ENCODE measurements at places on chromosomes 16 and 17.
A peak's percentile ranks its signal among the peaks of the same experiment; 100 is the strongest.

GRCh38 chr16:30609002-30609925, 925 bp downstream of the ZNF689 start:
- peak; percentile 78 for DNase-seq

GRCh38 chr16:11001611-11002010, 57.2 kb downstream of the CLEC16A start:
- DNase-seq, result no peak

- no peak for DNase-seq
Observed at GRCh38 chr17:34171245-34171818, 83.8 kb upstream of the CCL2 start.

DNA sequence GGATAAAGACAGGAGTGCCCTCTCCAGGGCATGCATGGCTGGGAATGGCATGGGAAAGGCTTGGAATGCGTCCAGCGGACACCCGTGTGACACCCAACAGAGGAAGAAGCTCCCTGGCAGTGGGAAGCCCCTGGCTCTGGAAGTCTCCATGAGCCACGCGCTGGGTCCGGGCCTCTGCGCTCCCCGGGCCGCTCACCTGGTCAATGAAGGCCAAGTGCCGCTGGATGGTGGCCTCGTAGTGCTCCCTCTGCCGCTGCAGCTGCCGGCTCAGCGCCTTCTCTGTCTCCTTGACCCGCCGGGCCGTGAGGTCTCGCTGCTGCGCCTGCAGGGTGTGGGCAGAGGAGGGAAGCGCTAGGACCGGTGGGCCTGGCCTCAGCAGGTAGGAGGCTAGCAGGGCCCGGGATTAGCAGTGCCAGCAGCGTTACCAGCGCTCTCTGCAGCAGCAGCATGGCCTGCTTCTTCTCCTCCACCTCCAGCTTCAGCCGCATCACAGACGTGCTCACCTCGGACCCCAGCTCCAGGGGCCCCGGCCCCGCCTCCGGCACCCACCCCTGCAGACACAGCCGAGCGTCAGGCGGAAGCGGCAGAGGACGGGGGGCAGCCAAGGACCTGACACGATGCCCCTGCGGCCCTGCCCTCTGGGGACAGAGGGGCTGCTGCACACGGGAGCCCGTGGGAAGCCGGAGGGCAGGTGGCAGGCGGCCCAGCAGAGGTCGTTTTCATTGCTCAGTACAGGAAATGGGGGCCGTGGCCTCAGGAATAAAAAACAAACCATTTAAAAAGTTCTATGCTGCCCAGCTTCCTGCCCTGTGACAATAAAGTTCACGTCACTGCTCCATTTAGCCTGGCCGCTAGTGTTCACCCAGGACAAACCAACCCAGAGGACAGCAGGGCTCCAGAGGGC, 26.0 kb downstream of the CEP131 start:
- DNase-seq, result no peak

DNA sequence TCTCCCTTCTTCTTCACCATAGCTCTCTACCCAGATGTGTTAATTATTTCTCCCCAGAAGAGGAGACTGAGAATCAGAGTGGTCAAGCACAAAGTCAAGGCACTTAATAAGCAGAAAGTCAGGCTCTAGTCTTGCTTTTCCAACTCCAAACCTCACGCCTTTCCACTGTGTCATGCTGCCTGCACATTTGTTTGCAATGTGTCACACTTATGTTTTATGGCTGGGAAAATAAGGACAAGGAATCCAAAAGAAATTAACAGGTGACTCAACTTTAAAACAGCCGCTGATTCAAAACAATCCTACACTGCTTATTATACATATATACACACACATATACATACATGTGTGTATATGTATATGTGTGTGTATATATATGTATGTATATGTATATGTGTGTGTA, 255.7 kb upstream of the DYNLRB2 start:
- DNase-seq, result no peak

GRCh38 chr16:86231996-86232350, 278.4 kb upstream of the FOXF1 start:
- DNase-seq, result no peak

GRCh38 chr17:73282629-73283028, 20.9 kb upstream of the CPSF4L start:
- no peak for DNase-seq

GRCh38 chr17:44213403-44214229, 5.9 kb downstream of the UBTF start:
- DNase-seq, result no peak

- DNase-seq, result no peak
Observed at GRCh38 chr17:65985571-65985970, 206.4 kb downstream of the CEP112 start.

GRCh38 chr16:87968541-87968940, 17.3 kb downstream of the BANP start:
- no peak for DNase-seq

DNA sequence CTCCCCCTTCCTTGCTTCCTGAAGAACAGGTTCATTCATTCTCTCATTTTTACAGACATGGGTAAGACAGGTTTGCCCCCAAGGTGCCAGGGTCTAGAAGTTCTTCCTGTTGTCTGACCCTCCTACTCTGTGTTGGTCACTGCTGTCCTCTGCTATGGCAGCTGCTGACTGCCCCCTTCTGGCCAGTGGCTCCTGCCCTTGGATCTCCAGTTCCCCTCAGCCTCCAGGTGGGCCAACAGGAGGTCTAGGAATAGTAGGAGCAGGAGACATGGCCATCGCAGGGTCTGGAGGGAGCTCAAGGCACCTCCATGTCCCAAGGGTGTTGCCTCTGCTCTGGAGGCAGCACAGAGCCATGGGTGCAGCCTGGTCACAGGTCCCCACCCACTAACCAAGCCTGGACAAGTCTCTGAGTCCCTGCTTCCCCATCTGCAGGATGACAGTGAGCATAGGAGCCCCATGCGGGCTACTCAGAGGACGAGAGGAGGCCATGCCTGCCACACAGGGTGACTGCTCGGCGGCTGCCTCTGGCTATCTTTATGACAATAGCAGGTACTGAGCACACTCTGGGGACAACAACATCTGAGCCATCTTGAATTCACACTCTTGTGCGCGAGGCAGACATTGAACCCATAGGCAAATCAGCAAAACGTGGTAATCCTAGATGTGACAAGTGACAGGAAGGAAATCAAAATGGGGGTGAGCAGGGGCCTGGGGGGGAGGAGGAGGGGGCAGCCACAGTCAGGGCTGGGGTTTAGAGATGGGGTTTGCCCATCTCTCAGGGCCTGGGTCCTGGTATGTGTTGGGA, 27.0 kb upstream of the NXPH3 start:
- DNase-seq, result no peak

DNA sequence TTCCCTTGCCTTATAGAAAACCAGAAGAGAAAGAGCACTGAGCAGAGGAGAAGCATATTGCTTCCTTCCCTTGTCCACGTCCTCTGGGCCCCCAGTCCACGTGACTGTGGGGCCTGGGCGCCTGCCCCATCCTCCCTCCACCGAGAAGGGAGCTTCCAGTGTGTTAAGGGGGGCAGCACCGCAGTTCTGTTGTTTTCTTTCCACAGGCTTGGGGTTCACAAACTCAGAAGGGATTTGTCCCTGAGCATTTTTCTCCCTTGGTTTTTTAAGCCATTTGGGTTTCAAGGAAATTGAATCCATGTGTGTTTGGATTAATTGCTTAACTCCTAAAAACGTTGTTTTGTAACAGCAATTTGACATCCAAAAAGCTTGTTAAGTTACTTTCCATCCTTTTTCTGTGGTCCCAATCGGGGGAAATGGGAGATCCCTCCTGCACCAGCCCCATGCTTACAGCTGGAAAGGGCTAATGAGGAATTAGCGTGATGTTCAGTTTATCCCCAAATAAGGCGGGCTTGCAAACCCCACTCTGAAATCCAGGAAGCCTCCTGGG, 347.5 kb upstream of the TNRC6C start:
- DNase-seq, result no peak

- DNase-seq, result no peak
Observed at GRCh38 chr17:46883871-46884520, 32.6 kb downstream of the WNT9B start.

- peak; percentile 91 for DNase-seq
Observed at GRCh38 chr16:73172241-73172972, 124.5 kb upstream of the ZFHX3 start.

- DNase-seq, result no peak
Observed at GRCh38 chr17:81306898-81307510, 11.9 kb upstream of the SLC38A10 start.

DNA sequence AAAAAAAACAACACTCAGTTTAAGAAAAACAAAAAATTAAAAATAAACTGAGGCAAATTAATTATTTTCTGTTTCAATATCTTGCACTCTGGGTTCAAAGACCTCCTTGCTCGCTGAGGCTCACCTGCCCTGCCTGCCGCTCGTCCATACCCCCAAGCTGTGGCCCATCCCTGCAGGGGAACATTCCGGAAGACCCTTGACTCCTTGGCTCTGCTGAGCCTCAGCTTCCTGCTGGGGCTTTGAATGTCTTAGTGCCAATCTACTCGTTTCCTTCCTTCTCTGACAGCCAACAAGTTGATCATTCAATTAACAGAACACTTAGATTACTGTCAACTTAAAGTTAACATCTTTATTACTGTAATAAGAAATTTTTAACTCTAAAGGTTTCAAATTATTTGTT, 24.3 kb downstream of the G6PC1 start:
- DNase-seq, result no peak

DNA sequence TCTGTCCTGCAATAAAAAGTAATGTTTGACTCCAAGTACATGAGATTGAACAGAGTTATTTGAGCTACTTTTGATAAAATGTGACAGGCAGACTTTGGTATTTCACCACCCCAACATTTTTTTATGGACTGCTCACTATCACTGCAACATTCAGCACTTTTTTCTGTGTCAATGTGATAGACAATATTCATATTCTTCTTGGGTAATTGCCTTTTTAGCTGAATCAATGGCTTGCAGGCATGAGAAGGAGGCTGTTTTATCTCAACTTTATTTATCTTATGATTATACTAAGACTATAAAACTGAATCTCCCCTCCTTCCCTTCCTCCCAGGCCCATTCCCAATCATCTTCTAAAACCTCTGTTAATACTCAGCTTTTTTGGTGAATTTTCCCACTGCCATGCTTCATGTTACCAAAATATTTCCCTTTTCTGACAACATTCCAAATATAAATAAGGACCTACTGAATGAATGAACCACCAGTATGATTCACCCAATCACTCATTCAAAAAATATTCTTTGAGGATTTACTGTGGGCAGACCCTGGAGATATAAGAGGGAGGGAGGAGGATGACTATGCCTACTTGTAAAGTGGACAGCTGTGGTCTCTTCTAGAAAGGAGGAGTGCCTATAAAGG, 67.6 kb downstream of the CDH13 start:
- DNase-seq, result no peak

DNA sequence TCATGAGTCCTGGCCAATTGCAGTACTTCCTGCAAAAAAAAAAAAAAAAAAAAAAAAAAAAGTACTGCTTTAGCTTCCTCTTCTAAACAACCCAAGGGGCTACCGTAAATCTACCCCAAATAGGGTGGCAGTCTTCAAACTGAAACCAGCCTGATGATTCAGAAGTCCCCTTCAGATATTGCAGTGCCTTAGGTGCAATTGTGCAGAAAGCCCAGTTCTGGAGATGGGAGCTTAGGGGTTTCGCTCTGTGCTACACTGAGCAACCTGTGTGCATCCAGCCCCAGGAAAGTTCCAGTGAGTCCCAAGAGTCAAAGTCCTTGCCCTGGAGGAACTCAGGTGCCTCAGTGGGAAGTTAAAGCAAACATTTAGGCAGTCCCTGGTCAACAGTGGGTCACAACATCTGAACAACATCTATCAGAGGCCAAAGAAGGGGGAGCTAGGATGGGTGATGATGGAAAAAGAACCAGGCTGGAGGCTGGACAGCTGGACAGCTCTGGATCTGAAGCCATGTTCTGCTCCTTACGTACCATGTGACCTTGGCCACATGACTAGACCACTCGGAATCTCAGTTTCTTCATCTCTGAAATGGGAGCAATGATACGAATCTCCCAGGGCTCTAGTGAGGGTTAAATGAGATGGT, 6.7 kb upstream of the CIITA start:
- peak; percentile 33 for DNase-seq

DNA sequence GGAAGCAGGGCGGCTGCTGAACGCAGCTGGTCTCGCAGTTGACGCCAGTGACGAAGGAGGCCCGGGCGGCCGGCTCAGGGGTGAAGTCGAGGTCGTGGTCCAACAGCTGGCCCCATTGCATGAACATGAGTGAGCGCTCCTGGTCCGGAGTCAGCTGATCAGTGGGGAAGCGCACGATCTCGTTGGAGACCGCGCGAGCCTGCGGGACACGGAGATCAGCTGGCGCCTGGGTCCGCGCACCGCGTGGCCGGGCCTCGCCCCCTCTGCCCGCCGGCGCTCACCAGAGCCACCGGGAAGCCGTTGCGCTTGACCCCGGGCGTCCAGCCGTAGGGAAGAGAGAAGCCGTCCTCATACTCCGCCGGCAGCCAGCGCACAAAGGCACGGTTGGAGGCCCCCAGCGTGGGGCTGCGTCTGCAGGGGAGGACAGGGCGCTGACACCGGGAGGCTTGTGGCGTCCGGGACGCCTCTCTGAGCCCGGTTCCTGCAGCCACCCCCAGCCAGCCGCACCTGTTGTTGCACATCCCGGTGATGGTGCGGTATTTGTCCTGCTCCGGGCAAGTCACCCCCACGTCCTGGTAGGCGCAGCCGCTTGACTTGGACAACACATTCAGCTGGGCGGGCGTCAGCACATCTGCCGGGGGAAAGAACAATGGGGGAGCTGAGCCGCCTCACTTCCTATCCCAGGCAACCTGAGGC, 1.6 kb downstream of the MPO start:
- DNase-seq, result peak; percentile 79

- no peak for DNase-seq
Observed at GRCh38 chr16:82043680-82044584, 8.9 kb downstream of the HSD17B2 start.
